T47D (cell line): ENCODE measurements at places on chromosomes 13 and 19.

DNA sequence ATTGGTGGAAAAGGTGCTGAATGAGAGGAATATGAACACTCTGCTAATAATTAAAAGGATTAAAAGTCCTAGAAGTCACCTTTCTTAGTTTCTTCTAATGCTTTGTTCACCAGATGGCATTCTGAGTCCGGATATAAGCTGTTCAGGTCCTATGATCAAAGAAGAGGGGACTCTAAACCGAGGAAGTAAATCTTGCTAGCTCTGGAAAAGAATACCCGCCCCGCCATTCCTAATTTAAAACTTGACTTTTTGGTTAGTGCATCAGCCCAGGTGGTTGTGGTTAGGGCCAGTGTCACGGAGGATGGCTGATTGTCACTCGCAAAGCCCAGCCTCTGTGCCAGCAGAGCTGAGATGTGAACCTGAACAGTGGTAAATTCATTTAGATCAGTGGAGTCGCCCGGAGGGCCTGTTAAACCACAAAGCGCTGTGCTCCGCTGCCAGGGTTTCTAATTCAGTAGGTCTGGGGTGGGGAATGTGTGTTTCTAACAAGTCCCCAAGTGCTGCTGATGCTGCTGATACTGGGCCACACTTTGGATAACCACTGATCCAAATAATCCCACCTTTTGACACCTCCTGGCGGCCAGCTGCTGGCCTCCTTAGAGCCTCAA is 425.4 kb downstream of the DCT start:
- no peak for DNase-seq

GRCh38 chr13:28421676-28422410 is 73.1 kb downstream of the FLT1 start:
- no peak for DNase-seq

- no peak for DNase-seq
Measured at GRCh38 chr19:38669552-38669951, 22.1 kb downstream of the ACTN4 start.

GRCh38 chr19:29616541-29616940 is 10.5 kb downstream of the POP4 start:
- no peak for DNase-seq

DNA sequence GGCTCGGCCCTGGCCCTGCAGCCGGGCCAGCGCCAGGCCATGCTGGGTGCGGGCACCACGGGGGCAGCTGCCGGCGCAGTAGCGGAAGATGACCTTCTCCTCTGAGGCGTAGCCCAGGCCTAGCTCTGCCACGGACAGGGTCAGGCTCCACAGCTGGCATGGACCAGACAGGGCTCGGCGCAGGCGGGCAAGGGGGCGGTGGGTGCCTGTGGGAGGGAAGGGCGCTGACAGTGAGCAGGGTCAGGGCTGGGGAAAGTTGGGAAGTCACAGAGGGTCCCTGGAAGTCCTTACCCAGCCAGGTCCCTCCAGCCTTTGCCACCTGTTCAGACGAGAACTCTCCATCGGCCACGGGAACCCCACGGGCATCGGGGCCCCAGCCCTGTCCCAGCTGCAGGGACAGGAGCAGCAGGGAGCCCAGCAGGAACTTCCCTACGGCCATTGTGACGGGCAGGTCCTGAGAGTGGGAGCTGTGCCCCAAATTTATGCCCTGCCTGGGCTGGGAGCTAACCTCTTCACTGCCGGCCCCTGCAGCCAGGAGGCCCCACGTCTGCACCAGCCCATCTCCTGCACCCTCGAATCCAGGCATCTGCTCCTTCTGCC is at the start of gene PSPN:
TSS of gene PSPN (minus strand) at position 523 of the 600 bp plus-strand sequence. CDS start at position 439, 84 bp downstream.
- DNase-seq = no peak

- DNase-seq = no peak
Measured at GRCh38 chr19:38277549-38277948, 13.2 kb downstream of the SPINT2 start.

- no peak for DNase-seq
Measured at GRCh38 chr13:45243077-45243476, 42.2 kb upstream of the KCTD4 start.

GRCh38 chr19:18967358-18968146 is 26.5 kb upstream of the HOMER3 start:
- DNase-seq = peak; percentile 31

DNA sequence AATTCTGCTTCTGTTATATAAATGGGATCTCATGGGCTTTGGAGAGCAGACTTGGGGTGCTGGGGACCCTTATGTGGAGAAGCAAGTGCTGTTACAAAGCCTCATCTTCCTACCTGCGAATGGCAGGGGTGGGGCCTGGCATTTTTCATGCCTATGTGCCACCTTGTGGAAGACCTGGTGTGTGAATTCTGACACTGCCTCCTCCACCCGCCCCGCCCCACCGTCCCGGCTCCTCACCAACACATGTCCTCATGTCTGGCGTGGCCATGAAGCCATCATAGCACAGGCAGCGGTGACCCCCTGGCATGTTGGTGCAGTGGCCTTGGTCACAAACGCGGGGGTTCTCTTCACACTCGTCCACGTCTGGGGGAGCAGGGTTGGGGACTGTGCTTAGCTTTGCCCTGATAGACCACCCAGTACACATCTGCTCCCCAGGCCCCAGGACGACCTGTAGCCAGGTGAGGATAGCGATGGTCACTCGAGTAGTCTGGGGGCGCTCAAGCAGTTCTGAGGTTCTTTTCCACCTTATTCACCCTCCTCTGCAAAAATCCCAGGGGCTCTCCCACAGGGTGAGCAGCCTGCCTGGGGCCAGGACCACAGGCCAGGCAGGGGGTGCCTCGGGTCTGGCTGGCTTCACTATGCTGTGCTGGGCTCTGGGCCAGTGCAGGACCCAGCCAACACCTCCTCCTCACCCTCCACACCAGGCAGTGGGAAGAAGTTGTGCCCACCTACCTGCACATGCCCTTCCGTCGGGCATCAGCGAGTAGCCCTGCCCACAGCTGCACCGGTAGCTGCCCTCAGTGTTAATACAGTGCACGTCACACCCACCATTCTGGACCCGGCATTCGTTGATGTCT is 32.7 kb downstream of the FBN3 start:
- peak; percentile 65 for DNase-seq

- DNase-seq = no peak
Measured at GRCh38 chr19:14821937-14822336, 13.0 kb downstream of the OR7A5 start.

- no peak for DNase-seq
Measured at GRCh38 chr13:113991191-113991669, 17.4 kb upstream of the C13orf46 start.

DNA sequence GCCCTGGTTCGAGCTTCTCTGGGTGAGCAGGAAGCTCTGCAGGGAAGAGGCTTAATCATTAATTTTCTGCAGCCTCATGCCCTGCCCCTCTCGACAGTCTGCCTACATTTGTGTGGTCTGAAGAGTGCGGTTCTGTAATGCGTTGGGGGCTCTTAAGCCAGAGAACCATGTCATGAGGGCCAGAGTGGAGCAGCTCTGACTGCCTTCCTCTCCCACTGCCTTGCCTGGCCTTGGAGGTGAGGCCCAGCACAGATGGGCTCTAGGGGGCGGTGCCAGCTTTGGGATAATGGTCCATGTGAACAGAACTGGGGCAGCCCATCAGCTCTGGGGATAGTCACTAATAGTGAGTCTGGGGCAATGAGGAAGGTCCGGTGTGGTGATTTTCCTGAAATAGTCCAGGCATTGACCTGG is 5.7 kb downstream of the FGF9 start:
- no peak for DNase-seq

DNA sequence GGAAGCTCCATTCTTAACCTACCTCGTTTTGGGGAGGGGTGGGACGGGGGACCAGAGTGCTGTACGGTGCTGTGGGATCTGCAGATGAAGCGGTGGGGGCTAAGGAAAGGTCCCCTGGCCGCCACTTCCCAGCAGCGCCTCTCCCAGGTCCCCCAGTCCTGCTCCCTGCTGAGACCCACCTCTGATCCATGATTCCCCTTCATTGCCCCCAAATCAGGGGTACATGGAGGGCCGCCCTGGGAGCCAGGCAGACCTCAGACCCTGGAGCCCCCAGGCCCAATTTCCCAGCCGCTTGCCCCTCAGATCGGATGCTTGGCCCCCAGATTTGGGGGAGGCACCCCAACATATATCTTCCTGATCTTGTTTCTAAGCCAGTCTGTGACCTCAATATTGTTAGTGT is 3.8 kb upstream of the FAM98C start:
- DNase-seq = no peak

GRCh38 chr19:48635966-48636858 is 967 bp downstream of the DBP start:
- DNase-seq = no peak

- DNase-seq = no peak
Measured at GRCh38 chr19:42226886-42227285, 6.8 kb downstream of the ZNF526 start.

DNA sequence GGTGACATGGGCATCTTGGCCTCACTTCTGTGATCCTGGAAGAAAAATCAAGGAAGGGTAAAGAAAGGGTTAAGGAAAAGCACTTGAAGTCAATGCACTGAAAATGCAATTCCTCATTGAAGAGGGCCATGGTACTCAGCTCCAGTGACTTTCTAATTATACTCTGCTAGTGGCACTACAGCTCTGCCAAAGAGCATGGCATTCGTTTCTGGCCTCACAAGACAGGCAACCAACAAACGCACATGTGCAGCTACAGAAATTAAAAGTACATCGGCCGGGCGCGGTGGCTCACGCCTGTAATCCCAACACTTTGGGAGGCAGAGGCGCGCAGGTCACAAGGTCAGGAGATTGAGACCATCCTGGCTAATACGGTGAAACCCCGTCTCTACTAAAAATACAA is 21.8 kb downstream of the SACS start:
- DNase-seq = no peak

- DNase-seq = no peak
Measured at GRCh38 chr19:4058693-4059452, 7.8 kb downstream of the ZBTB7A start.

DNA sequence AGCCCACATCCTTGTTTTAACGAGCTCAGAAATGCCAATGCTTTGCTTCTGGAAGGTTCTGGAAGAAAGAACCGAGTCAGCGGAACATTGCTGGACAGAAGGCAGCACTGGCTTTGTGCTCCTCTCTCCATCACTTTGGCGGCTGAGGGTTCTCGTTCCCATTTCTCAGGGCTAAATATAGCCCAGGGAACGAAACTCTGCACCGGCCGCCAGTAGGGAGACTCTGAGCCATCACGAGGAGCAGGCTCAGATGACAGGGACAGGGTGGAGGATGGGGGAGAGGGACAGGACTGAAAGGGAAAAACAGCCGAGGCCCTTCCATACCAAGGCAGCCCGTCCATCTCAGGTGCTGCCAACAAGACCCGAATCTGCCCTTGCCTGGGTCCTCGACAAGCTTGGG is 166.4 kb downstream of the CACNA1A start:
- no peak for DNase-seq

GRCh38 chr19:3007975-3008374 is 21.1 kb downstream of the TLE2 start:
- DNase-seq = no peak
